ENCODE measurements at places on chromosomes 7 and 10.

DNA sequence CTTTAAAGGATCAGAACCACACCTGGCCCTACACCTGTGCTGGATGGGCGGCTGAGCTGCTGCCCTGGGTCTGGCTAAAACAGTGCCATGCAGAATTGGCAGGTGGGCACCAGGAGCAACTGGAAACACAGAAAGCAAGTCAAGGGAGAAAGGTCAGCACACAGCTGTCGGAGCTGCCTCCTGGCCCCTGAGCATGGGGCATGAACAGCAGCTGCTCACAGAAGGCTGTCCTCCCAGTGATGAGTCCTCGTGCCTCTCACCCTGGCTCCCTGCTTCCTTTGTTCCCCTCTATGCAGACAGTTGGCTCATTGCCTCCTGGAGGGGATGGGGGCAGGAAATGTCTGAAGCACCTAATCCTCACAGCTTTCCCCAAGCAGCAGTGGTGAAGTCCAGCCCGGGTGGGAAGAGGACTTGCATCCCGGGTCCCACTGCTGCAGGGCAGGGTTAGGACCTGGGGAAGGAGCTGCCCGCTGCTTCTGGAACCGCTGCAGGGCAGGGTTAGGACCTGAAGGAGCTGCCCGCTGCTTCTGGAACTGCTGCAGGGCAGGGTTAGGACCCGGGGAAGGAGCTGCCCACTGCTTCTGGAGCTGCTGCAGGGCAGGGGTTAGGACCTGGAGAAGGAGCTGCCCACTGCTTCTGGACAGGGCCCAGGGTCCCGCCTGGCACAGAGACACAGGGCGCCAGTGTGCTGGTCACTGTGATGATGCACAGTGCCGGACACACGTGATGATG, 37.3 kb downstream of the VIPR2 start:
- H3K4me1 ChIP-seq, result no peaks in the 10 kb centered on the region
- no peak overlapping the region for H3K27ac ChIP-seq
- no peak for DNase-seq
- H3K27me3 ChIP-seq, result no peaks in the 10 kb centered on the region
- H3K36me3 ChIP-seq, result no peaks in the 10 kb centered on the region
- H3K4me3 ChIP-seq, result no peak overlapping the region

DNA sequence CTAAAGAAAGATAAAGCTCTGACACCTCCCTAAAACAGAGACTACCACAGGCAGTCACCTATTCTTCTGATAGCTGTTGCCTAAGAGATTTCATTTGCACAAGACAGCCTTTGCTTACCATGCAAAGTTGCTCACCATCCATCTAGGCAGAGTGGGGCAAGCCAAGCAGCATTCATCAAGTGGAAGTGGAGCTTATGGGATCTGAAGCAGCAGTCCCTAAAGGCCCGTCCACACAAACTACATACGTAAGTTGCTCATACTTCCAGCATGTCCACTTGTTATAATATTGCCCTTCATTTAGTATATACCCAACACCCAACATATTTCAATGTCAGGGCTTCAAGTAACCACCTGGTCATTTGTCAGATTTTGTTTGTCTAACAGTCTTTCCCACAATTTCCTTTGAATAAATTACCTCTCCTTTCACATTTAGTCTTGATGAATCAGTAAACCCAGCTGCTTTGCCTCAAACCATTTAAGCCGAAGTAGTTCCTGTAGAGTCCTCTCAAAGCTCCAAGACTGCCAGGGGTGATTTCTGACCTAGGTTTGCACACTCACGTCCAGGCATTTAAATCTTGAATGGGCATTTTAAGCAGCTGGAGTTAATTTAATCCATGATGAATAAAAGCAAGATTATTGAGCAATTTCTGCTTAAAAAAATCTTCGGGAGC, 67.9 kb downstream of the ATAD1 start:
- H3K36me3 ChIP-seq, result peaks cover 10% of the 10 kb centered on the region
- peak; percentile 61 for DNase-seq
- H3K4me1 ChIP-seq, result peaks cover 2% of the 10 kb centered on the region
- H3K4me3 ChIP-seq, result no peak overlapping the region
- H3K27me3 ChIP-seq, result no peaks in the 10 kb centered on the region

- H3K27me3 ChIP-seq, result no peaks in the 10 kb centered on the region
- no peak for DNase-seq
- H3K36me3 ChIP-seq, result peaks cover 5% of the 10 kb centered on the region
Measured at GRCh38 chr10:112424651-112425050, 22.1 kb downstream of the ZDHHC6 start.

- H3K4me3 ChIP-seq, result no peak overlapping the region
- H3K36me3 ChIP-seq, result no peaks in the 10 kb centered on the region
- H3K27ac ChIP-seq, result no peak overlapping the region
Measured at GRCh38 chr7:86913709-86914108, 145.7 kb downstream of the ELAPOR2 start.

GRCh38 chr10:63935705-63936104, 414.5 kb downstream of the REEP3 start:
- H3K4me1 ChIP-seq, result no peaks in the 10 kb centered on the region
- H3K27me3 ChIP-seq, result no peaks in the 10 kb centered on the region
- H3K27ac ChIP-seq, result no peak overlapping the region
- no peaks in the 10 kb centered on the region for H3K36me3 ChIP-seq
- H3K4me3 ChIP-seq, result no peak overlapping the region

DNA sequence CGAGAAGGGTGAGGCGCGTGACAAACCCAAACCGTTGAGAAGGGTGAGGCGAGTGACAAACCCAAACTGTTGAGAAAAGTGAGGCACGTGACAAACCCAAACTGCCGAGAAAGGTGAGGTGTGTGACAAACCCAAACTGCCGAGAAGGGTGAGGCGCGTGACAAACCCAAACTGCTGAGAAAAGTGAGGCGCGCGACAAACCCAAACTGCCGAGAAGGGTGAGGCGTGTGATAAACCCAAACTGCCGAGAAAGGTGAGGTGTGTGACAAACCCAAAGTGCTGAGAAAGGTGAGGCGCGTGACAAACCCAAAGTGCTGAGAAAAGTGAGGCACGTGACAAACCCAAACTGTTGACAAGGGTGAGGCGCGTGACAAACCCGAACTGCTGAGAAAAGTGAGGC, 25.0 kb downstream of the ESYT2 start:
- H3K4me3 ChIP-seq, result no peak overlapping the region
- no peak for DNase-seq
- no peak overlapping the region for H3K27ac ChIP-seq
- H3K4me1 ChIP-seq, result peaks cover 6% of the 10 kb centered on the region

- no peak overlapping the region for H3K27ac ChIP-seq
- no peak overlapping the region for H3K4me3 ChIP-seq
- H3K4me1 ChIP-seq, result no peaks in the 10 kb centered on the region
- no peak for DNase-seq
- no peaks in the 10 kb centered on the region for H3K27me3 ChIP-seq
Measured at GRCh38 chr10:124535731-124536495, 74.3 kb downstream of the LHPP start.
